ENCODE measurements at places on chromosomes 3 and 15. TPM values are rescaled to one million over a fixed set of nuclear protein-coding genes. Genes with fewer than 3 reads are reported as not detected.
A peak's percentile ranks its signal among the peaks of the same experiment; 100 is the strongest.

DNA sequence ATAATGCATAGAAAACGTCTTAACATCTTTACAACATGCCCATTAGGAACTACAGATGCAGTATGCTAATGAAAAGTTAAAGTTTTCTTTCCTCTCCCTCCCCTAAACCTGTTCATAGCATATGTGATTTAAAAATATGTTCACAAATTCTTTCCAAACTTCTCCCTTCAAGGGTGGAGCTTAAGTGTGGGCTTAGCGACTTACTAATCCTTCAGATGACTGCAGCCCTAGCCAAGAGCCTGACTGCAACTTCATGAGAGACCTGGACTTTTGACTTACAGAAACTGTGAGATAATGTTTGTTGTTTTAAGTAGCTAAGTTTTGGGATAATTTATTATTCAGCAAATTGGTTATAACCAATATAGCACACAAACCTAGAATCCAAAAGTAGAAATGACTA lies 22.0 kb upstream of the ANXA2 start:
- no peak for DNase-seq

DNA sequence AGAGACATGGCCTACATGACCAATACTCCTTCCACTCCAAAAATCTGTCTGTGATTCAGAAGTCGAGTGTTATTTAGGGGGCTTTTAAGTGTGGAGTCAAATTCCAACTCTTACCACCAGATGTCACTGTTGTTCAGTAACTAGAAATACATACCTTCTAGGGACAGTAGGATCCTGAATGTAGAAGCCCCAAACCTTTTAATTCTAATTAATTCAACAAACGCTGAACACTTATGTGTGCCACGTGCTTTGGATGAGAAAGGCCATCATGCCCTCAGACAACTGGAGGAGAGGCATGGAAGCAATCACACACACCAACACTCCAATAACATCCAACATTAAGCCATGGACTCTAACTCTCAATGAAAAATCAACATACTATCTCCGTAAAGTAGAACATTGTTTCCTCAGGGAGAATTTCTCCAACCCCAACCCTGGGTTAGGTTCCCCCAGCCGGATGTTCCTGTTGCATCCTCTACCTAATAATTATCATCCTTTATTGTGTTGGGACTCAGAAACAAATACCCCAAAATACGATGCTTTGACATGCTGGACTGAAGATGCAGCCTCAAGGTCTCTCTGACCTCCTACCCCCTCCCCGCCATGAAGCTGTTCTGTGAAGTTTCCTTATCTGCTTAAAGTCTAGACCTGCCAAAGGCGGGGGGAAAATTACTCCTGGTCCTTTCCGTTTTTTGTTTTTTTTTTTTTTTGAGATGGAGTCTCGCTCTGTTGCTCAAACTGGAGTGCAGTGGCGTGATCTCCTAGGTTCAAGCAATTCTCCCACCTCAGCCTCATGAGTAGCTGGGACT lies 8.0 kb upstream of the CCDC13 start:
- DNase-seq, result peak; percentile 77

GRCh38 chr3:112132975-112133448 lies at the start of gene GCSAM:
Gene GCSAM, minus strand, starts transcription at chr3:112133248. Its CDS starts 128 bp downstream, at chr3:112133120.
- no peak for DNase-seq

GRCh38 chr15:42139596-42139995 lies 16.8 kb downstream of the PLA2G4F start:
- DNase-seq, result no peak

FOXL2 gene
- 6.3 TPM for total RNA-seq

KBTBD13 gene
- not detected for total RNA-seq
